ENCODE measurements at places on chromosomes 6 and 20. TPM values are rescaled to one million over a fixed set of nuclear protein-coding genes. Genes with fewer than 3 reads are reported as not detected.

The MRPS18A gene
- total RNA-seq: 44.8 TPM

The FAM184A gene
- 2.6 TPM for total RNA-seq

The PDYN gene
- total RNA-seq: not detected

The LY6G6F gene
- total RNA-seq: not detected

The FLRT3 gene
- not detected for total RNA-seq

The OLIG3 gene
- not detected for total RNA-seq

The CDH4 gene
- total RNA-seq: not detected

The RAET1G gene
- total RNA-seq: not detected

The ERVFRD-1 gene
- total RNA-seq: not detected

The POU3F2 gene
- total RNA-seq: not detected

The IP6K3 gene
- total RNA-seq: not detected

The NRSN1 gene
- total RNA-seq: not detected

The ZNF217 gene
- total RNA-seq: 60.6 TPM

The KCNK5 gene
- 41.5 TPM for total RNA-seq

All from activated T-helper 2 cell treated with anti-CD3 and anti-CD28 coated beads, Interferon-gamma antibody, Interleukin-2, Interleukin-4, amounts not matched to agents 10 μg/mL and 5 μg/mL and 100 μg/mL, durations not matched to agents 14 hours and 24 hours and 36 hours (primary cell).